ENCODE measurements at places on chromosomes 7 and 10.

DNA sequence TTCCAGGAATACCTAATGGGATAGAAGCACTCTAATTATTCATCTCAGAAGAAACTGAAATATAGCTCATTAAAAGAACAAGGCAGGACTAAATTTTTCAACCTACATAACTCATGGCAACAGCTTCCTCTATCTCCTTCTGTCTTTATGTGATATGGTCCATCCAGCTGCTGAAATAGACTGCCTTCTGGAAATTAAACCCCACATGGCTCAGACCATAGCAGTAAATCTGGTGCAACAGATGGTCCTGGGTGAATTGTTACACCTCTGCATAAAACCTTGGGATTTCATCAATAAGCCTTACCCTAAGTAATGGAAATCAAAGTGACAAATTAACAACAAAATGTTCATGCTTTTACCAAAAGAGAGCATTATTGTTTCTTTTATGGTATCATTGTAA is 205.6 kb upstream of the CSTF2T start:
- no peak for DNase-seq

DNA sequence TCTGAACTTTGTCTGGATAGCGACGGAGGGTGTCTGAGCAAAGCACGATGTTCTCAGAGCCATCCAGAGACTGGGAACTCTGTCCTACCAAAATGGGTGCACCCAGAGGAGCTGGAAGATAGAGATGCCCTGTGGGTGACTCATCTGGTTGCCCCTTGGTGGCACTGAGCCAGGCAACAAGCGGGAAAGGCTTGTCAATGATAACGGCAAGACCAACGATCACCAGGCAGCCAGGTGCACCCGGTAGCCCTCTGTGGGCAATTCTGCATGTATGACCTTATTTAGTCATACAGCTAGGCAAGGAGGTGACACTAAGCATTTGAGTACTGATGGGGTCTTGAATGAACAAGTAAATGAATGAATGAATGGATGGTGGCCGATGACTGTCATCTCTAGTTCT is 2.8 kb upstream of the ELN start:
- DNase-seq = no peak

DNA sequence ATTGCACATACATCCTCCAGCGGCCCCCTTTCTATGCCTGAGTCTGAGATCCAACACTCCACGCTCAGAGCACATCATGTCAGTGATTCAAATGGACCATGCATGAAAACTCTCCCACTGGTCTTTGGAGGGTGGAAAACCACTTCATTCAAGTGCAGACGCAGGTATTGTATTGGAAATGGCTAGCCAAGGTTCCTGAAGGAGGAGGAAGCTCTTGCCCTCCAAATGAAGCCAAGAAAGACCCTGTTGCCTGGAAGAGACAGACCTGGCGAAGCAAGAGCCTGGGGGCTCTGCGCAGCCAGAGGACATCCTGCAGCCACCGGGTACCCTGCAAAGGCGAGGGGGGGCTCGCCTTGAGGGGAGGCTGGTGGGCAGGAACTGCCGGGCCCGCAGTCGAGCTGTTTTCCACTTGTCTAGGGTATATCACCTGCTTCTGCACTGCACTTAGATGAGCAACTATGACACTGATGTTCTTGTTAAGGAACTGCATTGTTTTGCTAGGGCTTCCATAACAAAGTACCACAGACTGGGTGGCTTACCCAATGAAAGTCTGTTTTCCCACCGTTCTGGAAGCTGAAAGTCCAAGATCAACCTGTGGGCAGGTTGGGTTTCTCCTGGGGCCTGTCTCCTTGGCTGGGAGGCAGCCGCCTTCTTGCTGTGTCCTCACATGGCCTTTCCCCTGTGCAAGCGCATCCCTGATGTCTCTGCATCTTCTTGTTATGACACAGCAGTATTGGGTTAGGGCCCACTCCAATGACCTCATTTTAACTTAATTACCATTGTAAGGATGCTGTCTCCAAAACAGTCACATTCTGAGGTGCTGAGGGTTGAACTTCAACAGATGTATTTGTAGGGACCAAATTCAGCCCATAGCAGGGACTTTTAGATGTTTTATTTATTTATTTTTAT is 233.4 kb downstream of the ARHGAP12 start:
- no peak for DNase-seq

GRCh38 chr10:60339757-60340156 is 49.9 kb downstream of the ANK3 start:
- no peak for DNase-seq

- DNase-seq = no peak
These were observed 73.6 kb downstream of the AHCYL2 start for GRCh38 chr7:129298268-129298893.

- DNase-seq = peak; percentile 61
These were observed 62.8 kb upstream of the GSDME start for GRCh38 chr7:24819916-24820689.

GRCh38 chr10:20648263-20648874 is 248.7 kb downstream of the NEBL start:
- DNase-seq = no peak

- no peak for DNase-seq
These were observed 2.3 kb upstream of the ANKRD2 start for GRCh38 chr10:97570146-97570788.

DNA sequence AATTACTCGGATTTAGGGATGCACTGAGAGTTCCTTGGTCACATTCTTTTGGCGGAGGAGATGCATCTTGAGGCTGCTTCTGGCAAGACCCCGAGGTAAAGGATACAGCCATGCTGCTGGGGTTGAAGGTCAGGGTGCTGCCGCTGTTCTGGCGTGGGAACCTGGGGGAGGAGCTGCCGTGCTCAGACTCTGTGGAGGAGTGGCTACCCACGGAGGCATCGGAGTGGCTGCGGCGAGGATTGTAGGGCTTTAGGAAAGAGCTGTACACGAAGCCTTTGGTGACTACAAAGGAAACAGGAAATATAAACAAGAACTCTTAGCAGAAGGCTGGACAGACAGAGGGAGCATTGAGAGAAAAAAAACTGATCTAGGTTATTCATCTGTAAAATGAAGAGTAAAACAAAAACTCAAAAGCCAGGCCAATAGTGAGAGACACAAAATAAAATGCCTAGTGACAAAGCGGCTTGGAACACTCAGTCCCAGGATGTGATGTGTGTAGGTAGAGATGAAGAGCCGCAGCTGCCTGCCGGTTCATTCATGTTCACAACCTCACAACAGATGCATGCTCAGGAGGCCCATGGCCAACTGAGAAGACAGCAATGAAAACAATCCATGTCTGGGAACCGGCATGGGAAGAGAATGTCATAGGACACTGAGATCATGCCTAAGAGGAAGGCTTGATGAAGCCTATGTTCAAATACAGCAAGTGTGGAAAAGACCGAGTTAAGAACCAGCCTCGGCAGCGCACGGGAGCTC is 97.8 kb downstream of the ABCC2 start:
- DNase-seq = no peak

DNA sequence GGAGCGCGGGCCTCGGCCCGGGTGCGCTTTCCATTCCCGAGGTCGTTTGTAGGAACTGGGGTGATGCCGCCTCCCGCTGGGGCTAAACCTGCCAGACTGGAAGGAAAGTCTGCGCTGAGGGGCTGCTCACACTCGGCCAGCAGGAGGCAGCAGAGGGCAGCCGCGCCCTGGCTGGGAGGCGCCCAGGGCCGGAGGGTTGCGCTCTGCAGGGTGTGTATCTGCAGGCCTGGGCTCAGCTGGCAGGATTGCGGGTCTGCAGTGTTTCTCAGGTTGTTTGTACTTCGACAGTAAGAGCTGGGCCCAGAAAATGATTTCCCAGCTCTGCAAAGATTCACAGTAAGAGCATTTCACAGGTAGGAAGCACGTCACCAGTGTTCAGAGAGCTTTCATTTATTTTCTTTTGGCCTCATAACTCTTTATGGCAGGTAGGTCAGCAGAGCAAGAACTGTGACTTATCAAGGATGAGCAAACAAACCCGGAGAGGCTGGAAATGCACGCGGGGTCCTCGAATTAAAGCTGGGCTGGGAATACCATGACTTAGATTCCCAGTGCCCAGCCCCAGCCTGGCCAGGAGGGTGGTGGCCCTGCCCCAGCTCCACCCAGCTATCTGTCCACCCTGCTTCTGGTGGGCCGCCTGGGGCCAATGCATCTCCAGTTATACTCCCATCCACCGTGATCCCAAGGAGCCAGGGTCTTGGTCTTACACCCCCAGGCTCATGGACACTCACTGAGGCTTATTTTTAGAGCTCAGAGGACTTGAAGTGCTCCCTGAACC is 15.2 kb upstream of the PPP2R2D start:
- no peak for DNase-seq
